ENCODE measurements at places on chromosomes 4 and X.

DNA sequence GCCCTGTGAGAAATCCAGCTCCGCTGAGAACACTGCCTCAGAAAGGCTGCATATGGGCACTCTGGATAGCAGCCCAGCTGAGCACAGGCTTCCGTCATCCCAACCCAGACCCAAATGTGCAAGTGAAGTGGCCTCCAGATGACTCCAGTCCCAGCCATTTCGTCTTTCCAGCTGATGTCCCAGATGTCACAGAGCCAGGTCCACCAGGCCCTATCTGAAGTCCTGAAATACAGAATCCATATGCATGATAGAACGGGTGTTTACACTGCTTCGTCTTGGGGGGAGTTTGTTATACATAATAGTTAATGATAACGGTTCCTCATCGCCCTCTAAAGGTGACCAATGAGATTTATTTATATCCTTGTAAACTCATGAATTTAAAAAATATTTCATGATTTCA, 72.6 kb upstream of the TRIM2 start:
- DNase-seq, result peak; percentile 11

DNA sequence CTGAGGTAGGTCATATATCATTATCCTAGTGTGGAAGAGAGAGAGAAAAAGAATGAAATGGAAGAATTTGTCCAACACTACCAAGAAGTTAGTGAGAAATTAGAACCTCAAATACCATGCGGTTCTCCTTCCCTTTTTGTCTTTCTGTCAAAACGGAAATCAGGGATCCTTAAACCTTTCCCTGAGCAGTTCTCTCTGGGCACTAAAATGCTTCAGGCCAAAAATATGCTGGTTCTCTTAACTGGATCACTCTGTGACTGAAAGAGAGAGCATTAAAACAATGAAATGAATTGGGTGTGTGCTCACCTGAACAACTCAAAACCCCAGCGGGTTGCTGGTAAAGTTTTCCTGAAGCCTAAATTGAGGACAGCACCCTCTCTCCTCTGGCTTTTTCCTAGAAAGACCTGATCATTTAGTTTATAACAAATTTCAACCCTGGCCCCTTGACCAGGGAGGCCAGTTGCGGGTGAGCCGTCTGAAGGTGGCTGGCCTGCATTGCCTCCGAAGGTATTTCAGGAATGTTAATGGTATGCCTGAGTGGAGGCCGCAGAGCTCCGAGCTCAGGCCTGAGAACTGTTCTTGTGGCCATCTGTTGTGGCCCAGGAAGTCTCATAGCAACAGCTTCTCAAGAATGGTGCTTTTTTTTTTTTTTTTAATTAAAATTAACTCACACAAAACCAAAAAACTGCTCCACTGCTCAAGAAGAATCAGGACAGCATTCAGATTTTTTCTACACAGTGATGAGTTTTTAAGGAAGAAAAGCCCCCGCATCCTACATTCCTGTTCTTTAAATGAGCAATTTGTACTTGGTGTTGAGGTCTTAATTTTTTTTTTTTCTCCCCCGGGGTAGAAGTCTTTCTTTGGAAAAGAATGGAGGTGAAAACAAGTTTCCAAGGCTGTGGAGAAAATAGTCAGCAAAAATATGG, 155.1 kb downstream of the SHROOM3 start:
- DNase-seq, result no peak

- DNase-seq, result no peak
These were observed 28.9 kb downstream of the FGF5 start for GRCh38 chr4:80295336-80295735.

DNA sequence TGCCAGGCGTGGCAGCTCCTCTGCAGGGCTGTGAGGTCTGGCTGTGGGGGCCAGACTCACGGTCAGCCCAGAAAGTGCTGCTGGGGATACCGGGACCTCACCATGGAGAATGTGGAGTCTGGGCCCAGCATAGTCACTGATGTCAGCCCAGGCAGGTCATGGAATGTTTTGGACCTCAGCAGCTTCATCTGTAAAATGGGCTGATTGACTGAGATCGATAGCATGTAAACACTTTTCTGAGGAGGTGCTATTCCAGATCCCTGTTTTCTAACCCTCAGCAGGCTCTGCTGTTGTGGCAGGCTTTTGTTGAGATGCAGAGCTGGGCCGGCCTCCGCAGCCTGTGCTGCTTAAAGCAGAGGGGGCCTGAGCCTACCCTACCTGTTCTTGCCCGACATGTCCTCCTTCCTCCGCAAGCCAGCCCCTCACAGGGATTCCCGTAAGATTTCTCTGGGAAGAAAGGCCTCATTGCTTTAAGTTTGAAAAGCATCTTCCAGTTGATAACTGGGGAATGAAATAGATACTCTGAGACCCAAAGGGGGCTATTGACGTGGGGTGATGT, 38.3 kb upstream of the HGFAC start:
- no peak for DNase-seq

DNA sequence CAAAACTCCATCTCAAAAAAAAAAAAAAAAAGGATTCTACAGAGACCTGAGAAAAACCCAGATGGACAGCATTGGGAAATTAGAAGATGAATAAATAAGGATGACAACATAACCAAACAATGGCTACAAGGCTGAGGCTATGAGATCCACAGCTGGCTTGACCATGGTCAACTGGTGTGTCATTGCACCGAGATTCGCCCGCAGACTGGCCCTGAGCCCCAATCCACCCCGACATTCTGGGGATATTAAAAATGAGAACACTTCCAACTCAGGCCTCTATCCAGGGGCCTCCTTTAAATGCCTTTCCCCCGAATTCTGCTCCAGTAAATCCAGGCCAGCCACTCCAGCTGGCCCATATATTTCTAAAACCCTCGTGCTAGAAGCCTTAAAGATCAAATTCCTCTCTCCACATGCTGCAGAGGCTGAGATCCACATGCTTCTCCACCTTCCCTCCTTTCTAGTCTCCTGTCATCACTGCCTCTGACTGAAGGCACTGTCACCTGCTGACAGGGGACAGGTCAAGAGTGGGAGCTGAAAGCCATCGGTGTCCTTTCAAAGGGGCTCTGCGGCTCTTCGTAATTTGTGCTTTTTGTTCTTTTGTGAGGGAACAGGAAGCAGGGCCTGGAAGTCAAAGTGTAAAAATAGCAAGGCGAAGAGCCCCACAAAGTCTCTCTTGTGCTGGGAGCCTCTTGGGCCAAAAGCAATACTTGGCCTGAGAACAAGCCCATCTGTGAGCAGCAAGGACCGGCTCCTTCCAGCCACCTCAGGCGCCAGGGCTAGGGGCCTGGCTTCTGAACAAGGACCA, 203.7 kb downstream of the NSUN7 start:
- no peak for DNase-seq
